ENCODE measurements at places on chromosomes 4 and X. TPM values are rescaled to one million over a fixed set of nuclear protein-coding genes. Genes with fewer than 3 reads are reported as not detected.

The BLOC1S4 gene
- 13.1 TPM for polyA plus RNA-seq

The FAM47A gene
- not detected for polyA plus RNA-seq

The CACNA1F gene
- 0.06 TPM for polyA plus RNA-seq

The SHOX gene
- not detected for polyA plus RNA-seq

The FRMPD3 gene
- polyA plus RNA-seq, result not detected

The PABPC1L2A gene
- not detected for polyA plus RNA-seq

The TENM3 gene
- 0.06 TPM for polyA plus RNA-seq

The SCARB2 gene
- 55.3 TPM for polyA plus RNA-seq

The CHRNA9 gene
- 0.31 TPM for polyA plus RNA-seq
